Fibroblast of pulmonary artery (primary cell): ENCODE measurements at places on chromosomes 3 and 15.
A peak's percentile ranks its signal among the peaks of the same experiment; 100 is the strongest.

- peak; percentile 49 for DNase-seq
Observed at GRCh38 chr3:36678216-36679013, 85.9 kb downstream of the DCLK3 start.

DNA sequence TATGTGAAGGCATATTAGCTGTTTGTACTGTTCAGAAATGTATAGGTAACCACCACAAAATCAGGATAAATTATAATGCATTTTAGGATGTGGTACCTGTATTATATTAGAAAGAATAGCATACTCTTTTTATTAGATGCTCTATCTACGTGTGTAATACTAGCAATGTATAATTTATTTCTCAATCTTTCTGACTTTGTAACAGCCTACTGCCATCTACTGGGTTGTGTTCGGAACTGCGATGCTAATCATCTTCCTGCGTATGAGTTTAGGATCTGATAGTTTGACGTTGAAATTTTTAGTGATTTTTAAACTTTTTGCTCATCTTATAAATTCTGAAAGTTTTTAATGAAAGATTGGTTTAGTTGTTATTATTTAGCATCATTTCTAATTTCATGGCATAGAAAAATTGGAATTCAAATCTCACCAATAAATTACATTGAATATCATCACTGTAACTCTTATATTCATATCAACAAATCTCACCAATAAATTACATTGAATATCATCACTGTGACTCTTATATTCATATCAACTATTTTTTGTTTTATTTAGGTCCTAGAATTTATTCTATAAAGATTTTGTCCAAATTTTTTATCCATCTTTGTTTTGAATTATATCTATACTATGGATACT, 322.7 kb upstream of the ZNF717 start:
- DNase-seq = peak; percentile 41

DNA sequence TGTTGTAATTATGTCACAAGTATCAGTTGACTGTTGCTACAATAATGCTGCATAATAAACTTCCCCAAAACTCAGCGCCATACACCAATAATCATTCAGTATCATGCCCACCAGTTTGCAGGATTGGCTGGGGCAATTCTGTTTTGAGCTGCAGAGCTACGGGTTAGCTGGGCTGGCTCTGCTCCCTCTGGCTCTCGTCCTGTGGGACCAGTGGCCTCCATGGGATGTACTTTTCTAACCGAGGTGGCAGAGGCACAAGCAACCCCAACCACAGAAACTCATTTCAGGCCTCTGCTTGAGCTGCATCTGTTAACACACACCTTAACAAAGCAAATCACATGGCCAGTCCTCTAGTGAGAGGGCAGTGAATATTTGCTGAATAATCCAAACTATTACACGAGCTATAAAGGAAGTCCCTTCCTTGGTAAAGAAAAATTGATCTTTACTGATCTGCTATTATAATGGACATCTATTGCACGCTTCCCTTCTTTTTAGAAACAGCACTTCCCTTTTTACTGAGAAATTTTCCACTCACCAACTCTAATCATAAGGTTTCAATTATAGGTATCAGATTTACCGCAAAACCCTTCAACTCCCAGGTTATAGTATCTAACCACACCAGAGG, 10.9 kb upstream of the BCL2A1 start:
- no peak for DNase-seq

- DNase-seq = peak; percentile 15
Observed at GRCh38 chr3:107813026-107813425, 277.8 kb downstream of the CD47 start.
